ENCODE measurements at places on chromosomes 2 and 18. TPM values are rescaled to one million over a fixed set of nuclear protein-coding genes. Genes with fewer than 3 reads are reported as not detected.

DNA sequence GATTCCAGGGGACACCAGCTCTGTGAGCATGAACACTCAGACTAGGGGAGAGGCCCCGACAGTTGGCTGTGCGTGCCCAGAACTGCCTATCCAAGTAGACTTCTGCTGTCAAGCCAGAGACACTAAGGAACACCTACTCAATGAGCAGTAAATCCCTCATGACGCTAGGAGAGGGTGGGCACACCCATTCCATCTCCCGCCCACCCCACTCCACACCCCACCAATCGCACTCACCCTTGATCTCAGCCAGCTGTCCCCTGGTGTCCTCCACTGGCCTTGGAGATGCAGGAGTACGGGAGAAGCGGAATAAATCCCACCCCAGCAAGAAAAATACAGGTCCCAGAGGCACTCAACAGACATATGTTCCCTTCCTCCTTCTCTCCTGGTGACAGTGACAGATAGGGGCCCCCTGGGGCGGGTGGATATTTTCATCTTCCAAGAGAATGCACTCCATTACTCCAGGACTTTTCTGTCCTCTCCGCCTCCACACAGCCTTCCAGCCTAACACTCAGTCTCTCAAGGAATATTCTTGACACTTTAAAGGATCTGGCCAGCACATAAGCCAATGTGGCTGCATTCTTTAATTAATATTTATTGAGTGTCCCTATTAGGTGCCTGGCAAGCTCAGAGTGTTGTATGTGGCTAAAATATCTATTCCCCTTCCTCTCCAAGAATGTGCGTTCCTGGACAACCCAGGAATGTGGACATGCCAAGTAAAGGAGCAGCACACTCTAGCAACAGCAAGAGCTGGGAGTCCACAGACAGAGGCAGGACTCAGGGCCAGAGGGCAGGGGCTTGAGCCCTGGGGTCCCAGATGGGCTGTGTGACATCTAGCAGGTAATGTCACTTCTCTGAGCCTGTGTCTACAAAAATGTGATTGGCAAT, 13.1 kb upstream of the SMAD7 start:
- DNase-seq, result no peak

DNA sequence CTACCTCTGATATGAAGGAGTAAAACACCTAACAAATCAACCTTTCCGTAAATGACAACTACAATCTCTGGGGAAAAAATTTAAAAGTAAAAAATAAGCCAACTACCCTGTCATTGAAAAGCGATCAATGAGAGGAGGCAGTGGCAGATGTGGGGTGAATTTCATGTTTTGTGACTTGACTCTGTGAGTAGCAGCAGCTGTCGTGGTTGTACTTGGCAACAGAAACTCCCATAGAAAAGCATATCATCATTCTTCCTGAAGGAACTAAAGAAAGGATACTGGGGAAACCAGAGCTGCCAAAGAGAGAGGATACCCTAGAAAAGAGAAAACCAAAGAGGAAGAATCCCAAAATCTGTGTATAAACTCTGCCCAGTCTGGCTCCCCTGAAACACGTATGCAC, 236.4 kb downstream of the TNS1 start:
- no peak for DNase-seq

GRCh38 chr2:61158356-61158955, 3.5 kb upstream of the C2orf74 start:
- no peak for DNase-seq

DNA sequence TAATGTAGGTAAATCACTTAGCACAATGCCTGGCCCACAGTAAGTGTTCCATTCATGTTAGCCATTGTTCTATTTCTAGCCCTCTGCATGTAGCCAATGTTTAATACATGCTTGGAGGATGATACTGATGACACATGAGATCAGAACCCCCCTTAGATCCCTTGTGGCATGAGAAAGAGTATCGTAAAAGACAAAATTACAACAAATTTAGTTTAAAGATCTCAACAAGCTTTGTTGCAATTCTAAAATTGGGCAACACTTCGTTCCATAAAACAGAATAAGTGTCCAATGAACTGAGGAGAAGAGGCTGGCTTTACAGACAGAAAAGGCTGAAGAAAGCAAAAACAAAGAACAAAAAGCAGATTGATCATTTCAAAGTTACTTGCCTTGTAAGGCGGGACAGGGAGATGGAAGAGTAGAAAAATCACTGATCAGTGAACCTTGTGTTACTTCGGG, 148.7 kb upstream of the SLC1A4 start:
- no peak for DNase-seq

GRCh38 chr2:146597291-146597690, 1247.5 kb upstream of the ACVR2A start:
- no peak for DNase-seq

DNA sequence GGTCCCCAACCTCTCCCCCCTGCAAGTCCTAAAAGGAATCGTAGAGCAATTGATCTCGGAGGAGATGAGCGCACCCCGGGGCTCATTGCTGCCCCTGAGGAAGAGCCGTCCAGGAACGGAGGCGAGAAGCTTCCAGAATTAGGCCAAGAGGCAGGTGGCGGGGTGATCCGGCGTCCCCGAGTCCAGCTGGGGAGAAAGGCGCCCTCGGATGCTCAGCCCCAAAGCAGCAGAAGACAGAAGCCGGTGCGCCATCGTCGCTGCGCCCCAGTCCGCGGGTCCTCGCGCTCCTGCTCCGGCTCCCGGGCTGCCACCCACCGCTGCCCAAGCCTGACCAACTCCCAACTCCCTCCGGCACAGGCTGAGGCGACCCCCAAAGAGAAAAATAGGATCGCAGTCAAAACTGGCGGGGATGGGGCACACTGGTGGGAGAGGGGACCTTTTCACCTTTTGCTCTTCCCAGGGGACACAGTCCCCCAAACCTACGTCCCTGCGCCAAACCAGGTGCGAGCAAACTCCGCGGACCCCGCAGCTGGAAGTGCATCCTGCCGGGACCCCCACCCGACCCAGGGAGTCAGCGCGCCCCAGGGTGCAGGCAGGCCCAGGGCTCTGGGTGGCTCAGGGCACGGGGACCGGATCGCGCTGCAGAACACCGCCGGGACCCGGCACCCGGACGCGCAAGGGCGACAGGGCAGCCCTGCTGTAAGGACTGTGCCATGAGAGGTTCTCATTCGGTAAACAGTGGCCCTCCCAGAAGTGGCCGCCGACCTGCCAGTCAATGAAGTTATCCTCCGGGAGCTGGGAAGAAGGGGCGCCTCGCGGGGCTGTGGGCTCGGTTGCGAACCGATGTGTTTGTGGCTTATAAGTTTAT, 8.4 kb upstream of the MEIS1 start:
- DNase-seq, result no peak

GRCh38 chr2:75641587-75641986, 5.0 kb upstream of the MRPL19 start:
- DNase-seq, result no peak

- no peak for DNase-seq
Measured at GRCh38 chr2:132646540-132647108, 23.4 kb downstream of the LYPD1 start.

DNA sequence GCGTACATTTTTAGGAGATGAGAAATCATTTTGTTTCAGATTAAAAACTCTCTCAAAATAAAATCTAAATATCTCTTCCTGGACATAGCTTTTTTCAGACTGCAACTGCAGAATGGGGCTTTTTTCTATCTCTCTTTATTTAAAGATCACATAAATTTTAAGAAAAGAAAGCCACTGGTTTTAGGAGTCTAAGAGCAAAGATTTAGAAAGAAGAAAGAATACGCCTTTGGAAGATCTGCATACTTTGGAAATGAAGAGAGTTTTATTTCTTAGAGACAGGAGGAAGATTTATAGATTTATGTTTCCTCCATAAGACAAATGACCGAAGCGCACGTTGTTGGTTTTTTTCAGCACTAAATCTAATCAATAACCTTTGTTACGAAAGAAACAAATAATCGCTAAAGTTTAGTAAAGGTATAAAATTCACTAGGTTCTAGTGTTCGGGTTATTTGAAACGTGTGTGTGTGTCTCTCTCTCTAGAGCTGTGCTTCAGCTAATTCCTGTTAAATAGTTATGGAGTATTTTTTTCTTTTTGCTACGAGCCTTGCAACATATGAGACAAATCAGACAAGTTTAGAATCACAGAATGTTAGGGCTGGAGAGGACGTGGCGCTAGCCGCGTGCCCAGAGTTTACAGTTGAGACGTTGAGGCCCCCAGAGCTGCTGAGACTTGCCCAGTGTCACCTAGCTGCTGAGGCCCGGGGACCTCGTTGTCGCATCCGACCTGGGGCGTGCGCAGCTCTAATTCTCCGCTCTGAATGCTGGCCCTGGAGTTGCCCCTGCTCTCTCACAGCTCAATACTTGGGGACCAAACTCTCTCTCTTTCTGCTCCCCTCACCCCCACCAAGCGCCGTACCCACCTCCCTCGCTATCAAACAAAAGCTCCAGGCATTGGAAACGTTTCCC, 69.9 kb downstream of the CTAGE1 start:
- DNase-seq, result peak; percentile 25

DNA sequence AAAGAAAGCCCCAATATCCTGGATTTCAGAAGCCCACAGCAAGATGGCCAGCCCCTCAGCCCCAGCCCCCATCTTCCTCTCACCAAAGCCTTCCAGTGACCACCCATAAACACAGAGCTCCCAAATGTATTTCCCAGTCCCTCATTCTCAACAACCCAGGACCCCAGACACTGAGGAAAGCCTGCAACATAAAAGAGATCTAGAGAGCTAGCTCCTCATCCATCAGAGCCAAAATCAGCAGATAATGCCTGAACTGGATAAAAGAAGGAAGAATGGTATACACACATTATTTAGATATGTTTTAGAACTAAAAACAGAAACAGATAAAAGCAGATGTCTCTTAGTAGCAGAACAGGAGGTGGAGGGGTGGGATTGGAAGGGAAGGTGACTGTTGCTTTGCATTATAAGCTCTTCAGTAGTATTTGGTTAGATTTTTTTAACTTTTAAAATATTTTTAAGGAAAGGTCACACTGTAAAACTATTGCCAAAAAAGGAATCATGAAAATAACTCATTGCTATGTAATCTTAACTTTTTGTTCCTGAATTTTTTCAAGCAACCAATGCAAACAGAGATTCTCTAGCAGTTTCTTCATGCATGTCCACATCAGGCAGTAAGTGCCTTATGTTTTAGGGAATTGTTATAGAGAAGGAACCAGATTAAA, 144.2 kb upstream of the PKDCC start:
- DNase-seq, result no peak

DNA sequence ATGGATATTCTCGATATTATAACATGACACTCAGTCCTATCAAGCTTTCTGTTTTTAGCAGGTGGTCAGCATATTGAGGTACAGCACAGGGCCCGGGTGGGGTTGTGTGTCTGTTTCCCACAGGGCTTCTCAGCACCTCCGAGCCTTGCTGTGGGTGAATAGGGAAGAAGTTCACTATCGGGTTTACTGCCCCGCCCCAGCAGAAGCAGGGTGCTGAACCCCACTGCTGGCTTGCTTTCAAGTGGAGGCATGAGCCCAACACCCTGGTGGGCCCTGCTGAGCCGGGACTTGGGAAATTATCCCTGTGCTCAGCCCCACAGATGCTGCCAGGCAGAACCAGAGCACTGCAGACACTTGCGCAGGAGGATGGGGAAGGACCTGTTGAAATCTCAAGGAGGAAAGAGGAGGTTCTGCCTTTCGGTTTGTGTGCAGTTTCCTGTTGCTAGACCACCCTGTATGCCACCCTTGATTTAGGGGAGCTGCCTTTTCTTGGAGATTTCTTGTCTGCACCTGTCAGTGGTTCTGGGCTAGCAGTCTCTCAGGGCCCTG, 270.3 kb upstream of the SALL3 start:
- no peak for DNase-seq

GRCh38 chr2:28437918-28438317, 45.3 kb downstream of the FOSL2 start:
- no peak for DNase-seq

DNA sequence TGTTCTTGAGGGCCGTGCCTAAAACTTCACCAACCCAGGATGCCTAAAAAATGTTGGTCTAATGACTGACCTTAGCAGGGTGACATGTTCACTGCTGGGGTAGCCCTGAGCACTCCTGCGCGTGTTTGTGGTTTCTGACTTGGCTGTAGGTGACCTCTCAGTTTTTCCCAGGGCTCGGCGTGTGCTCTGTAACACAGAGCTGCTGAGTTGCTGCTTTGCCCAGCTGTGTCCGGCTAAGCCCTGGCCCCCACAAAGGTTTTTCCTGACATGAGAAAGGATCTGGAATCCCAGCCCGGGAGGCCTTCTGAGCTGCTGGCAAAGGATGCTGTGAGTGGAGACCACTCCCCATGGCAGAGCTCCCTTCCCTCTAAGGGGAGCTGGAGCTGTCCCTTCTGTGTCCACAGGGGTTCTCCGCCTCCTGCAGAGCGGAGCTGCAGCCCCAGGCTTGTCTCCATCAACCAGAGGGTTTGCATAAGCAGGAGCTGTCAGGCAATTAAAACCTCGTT, 52.7 kb downstream of the CRIM1 start:
- no peak for DNase-seq

GRCh38 chr2:54568876-54569321, 112.8 kb downstream of the SPTBN1 start:
- no peak for DNase-seq

DNA sequence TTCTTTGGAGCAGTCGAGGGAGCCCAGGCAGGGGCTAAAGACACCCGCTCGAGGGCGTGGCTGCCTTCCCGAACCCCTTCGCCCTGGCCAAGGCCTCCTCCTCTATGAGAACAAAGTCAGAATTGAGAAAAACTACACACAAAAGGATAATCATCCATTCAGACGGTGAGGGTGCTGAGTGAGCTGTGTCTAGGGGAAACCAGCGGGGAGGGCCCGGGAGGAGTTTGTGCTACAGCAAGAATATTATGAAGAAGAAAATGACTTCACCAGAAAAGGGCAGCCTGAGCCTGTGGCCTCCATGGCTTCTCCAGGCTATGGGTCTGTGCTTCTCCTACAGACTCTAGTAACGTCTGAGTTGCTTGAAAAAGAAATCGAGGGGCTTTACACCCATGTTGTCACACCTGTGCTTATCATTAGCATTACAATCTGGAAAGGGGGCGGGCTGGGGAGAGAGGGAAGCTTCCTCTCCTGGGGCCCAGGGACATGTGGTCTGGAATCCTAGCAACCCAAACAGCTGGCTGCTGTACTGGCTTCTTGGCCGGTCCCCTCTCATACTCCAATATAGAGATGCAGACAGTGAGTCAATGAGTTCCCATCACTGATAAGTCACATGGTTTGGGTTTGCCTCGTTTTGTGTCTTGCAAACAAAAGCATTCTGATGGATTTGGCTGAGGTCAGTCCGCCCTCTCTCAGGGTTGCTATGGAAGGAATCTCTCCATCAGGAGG, 52.0 kb upstream of the ARL4C start:
- no peak for DNase-seq

GRCh38 chr2:43576981-43577892, 18.6 kb downstream of the THADA start:
- DNase-seq, result no peak

GRCh38 chr18:73232933-73233332, 365.1 kb upstream of the NETO1 start:
- no peak for DNase-seq

- DNase-seq, result no peak
Measured at GRCh38 chr2:160621748-160622147, 128.1 kb upstream of the RBMS1 start.

GRCh38 chr18:74499633-74500032, 3.5 kb downstream of the CNDP2 start:
- DNase-seq, result peak; percentile 65

The COL6A3 gene
- 0.76 TPM for total RNA-seq

The TUBA4B gene
- total RNA-seq, result not detected

The CABYR gene
- 1.6 TPM for total RNA-seq

The AKAIN1 gene
- total RNA-seq, result not detected

The PARD3B gene
- total RNA-seq, result 1.1 TPM

The TMEM198 gene
- 4.2 TPM for total RNA-seq

The MAP2 gene
- 0.21 TPM for total RNA-seq

The SLC40A1 gene
- total RNA-seq, result 3.0 TPM

The DSC2 gene
- total RNA-seq, result 0.26 TPM
